Mesothelial cell of epicardium (in vitro differentiated cells): ENCODE measurements at places on chromosomes 4 and X.
A peak's percentile ranks its signal among the peaks of the same experiment; 100 is the strongest.

GRCh38 chr4:56370377-56370776 is 16.9 kb downstream of the AASDH start:
- no peak overlapping the region for H3K4me3 ChIP-seq
- no peak for DNase-seq
- H3K36me3 ChIP-seq: peaks cover 31% of the 10 kb centered on the region
- H3K27ac ChIP-seq: no peak overlapping the region

GRCh38 chr4:92339676-92340075 is 35.9 kb downstream of the GRID2 start:
- no peak overlapping the region for H3K4me3 ChIP-seq
- DNase-seq: no peak
- no peaks in the 10 kb centered on the region for H3K36me3 ChIP-seq
- H3K27me3 ChIP-seq: no peaks in the 10 kb centered on the region
- no peak overlapping the region for H3K27ac ChIP-seq
- peaks cover 8% of the 10 kb centered on the region for H3K4me1 ChIP-seq

GRCh38 chrX:118548841-118549240 is 53.2 kb downstream of the DOCK11 start:
- H3K27ac ChIP-seq: no peak overlapping the region
- H3K27me3 ChIP-seq: no peaks in the 10 kb centered on the region

DNA sequence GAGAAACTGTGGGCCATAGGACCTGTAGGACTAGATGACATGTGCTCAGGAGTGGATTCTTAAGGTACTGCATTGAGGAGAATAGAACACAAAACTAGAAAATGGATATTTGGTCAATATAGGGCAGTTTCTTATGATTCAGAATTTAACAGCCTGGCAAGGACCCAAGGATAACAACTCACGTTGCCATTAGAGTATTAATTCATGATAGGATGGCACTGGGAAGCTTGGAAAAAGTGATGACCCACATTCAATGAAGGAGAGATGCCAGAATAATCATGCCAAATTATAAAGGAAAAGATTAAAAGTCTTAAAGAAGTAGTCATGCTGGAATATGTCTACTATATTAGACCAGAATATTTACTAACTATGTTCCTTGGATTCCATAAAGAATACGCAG is 594.5 kb downstream of the ANKRD50 start:
- no peak overlapping the region for H3K4me3 ChIP-seq
- no peak for DNase-seq
- H3K4me1 ChIP-seq: peaks cover 51% of the 10 kb centered on the region
- no peaks in the 10 kb centered on the region for H3K27me3 ChIP-seq

DNA sequence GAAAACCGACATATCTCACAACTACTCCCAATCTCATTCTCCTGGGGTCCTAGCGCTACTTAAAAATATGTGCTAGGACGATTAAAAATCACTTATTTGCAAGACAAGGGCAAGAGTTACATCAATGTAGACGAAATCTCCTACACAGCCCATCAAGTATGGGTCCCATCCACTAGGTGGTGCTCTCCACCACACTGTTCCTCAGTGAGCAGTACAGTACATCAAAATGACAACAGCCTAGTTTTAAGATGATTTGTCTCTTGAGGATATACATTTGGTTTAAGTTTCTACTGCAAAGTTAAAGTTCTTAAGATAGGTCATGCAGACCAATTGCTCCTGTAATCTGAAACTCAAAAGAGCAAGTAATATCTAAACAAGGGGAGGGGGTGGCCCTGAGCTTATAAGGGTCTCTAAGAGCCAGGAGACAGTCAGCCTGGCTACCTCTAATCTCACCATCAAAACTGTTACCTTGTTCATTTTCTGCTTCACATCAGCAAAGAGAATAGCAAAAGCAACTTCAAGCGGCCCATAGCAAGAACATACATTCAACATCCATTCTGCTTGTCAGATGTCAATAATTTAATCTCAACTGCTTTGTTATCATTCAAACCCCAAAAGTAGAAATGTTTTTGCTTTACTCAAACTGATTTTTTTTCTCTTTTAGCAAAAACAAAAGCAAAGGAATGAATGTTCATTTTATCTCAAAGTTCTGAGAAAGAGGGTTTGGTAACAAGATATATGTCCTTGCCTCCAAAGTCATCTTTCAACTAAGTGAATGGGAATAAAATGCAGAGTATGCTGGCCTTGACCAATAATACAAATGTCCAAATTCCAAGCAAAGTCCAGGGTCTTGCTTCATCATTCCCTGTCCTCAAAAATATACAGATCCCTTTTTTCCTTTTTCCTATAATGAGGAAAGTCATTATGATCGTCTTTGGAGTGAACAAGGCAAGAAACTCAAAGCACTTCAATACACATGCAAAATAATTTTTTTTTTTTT is 53.1 kb downstream of the STX18 start:
- no peaks in the 10 kb centered on the region for H3K36me3 ChIP-seq
- H3K27me3 ChIP-seq: no peaks in the 10 kb centered on the region
- peaks cover 22% of the 10 kb centered on the region for H3K4me1 ChIP-seq
- no peak overlapping the region for H3K4me3 ChIP-seq
- peak; percentile 25 for DNase-seq

DNA sequence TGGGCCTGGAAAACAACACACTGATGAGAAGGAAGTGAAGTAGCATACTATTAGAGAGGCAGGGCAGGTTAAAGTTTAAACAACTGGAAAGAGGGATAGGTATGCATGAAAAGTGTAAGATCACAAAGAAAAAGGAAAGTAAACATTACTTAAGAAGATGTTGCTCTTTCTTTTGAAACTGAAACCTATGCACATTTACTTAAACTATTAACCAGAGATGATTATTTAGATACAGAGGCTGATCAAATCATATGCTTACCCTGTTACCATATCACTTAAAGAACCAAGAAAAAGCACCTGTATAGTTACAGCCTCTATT is 37.8 kb downstream of the NAP1L5 start:
- H3K36me3 ChIP-seq: peaks cover 19% of the 10 kb centered on the region
- peaks cover 20% of the 10 kb centered on the region for H3K4me1 ChIP-seq
- no peak overlapping the region for H3K27ac ChIP-seq
- H3K4me3 ChIP-seq: no peak overlapping the region

GRCh38 chr4:52037689-52038102 is 403 bp downstream of the SGCB start:
- H3K27ac ChIP-seq: peak overlapping the region; percentile 87
- DNase-seq: peak; percentile 24
- peak overlapping the region; percentile 88 for H3K4me3 ChIP-seq
- H3K36me3 ChIP-seq: peaks cover 6% of the 10 kb centered on the region
- H3K27me3 ChIP-seq: peaks cover 20% of the 10 kb centered on the region

- H3K4me1 ChIP-seq: no peaks in the 10 kb centered on the region
- no peaks in the 10 kb centered on the region for H3K27me3 ChIP-seq
- H3K36me3 ChIP-seq: no peaks in the 10 kb centered on the region
- H3K27ac ChIP-seq: no peak overlapping the region
These were observed 886.9 kb downstream of the FAM133A start for GRCh38 chrX:94560930-94561329.

GRCh38 chr4:145482209-145483037 is 770 bp downstream of the SMAD1 start:
- H3K36me3 ChIP-seq: no peaks in the 10 kb centered on the region
- no peaks in the 10 kb centered on the region for H3K27me3 ChIP-seq
- peaks cover 22% of the 10 kb centered on the region for H3K4me1 ChIP-seq
- no peak overlapping the region for H3K27ac ChIP-seq

GRCh38 chr4:73139991-73140390 is 70.5 kb upstream of the COX18 start:
- H3K36me3 ChIP-seq: peaks cover 19% of the 10 kb centered on the region
- no peak for DNase-seq
- H3K4me1 ChIP-seq: no peaks in the 10 kb centered on the region

GRCh38 chr4:158826057-158826456 is 57.2 kb downstream of the FNIP2 start:
- no peak overlapping the region for H3K4me3 ChIP-seq
- no peak for DNase-seq
- no peaks in the 10 kb centered on the region for H3K27me3 ChIP-seq
- peaks cover 48% of the 10 kb centered on the region for H3K4me1 ChIP-seq

DNA sequence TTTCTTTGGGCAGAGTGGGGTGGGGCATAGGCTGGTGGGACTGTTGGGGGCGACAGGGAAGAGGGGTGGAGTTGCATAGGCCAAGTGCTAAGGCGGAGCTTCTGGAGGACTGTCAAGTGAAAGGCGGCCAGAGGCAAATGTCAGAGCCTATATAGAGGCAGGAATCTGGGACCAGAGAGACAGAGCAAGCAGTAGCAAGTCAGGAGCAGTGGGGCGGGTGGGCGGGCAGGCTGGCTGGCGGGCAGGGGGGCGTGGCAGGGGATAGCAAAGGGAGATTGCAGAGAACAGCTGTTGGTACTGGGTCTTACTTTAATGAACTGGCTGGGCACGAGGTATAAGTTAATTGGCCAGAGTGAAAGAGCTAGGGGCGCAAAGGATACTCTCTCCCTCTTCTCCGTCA is 89.8 kb downstream of the RTL9 start:
- peaks cover 65% of the 10 kb centered on the region for H3K27me3 ChIP-seq
- H3K27ac ChIP-seq: no peak overlapping the region
- peaks cover 18% of the 10 kb centered on the region for H3K4me1 ChIP-seq
- H3K36me3 ChIP-seq: no peaks in the 10 kb centered on the region
- no peak for DNase-seq
- H3K4me3 ChIP-seq: no peak overlapping the region

GRCh38 chr4:41385481-41385880 is 128.8 kb downstream of the UCHL1 start:
- DNase-seq: no peak
- peak overlapping the region; percentile 22 for H3K27ac ChIP-seq
- H3K27me3 ChIP-seq: no peaks in the 10 kb centered on the region

- no peak for DNase-seq
- no peaks in the 10 kb centered on the region for H3K4me1 ChIP-seq
- no peaks in the 10 kb centered on the region for H3K36me3 ChIP-seq
- no peak overlapping the region for H3K27ac ChIP-seq
These were observed 16.5 kb downstream of the CXCL1 start for GRCh38 chr4:73885574-73886267.

DNA sequence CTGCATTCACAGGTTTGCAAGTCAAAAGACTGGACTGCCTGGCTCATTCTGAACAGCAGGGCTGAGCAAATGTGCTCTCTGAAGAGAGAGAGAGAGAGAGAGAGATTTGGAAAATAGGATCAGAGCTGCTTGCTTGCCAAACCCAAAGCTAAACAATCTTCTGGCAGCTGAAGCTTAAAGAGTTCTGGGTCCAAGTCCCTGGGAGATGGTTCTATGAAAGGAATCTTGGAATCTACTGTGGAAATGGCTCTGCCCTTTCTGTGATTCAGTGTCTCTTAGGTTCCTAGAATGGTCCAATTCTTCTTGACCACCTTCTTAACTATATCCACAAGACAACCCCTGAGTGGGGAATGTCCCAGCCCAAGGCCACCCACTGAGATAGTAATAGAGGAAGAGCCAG is 66.1 kb upstream of the EFNB1 start:
- no peak for DNase-seq
- peaks cover 18% of the 10 kb centered on the region for H3K27me3 ChIP-seq
- no peaks in the 10 kb centered on the region for H3K4me1 ChIP-seq
- no peak overlapping the region for H3K27ac ChIP-seq
- H3K36me3 ChIP-seq: no peaks in the 10 kb centered on the region

GRCh38 chr4:71494539-71494938 is 155.7 kb downstream of the SLC4A4 start:
- peaks cover 24% of the 10 kb centered on the region for H3K4me1 ChIP-seq
- no peak for DNase-seq
- H3K36me3 ChIP-seq: no peaks in the 10 kb centered on the region
- no peak overlapping the region for H3K4me3 ChIP-seq
- no peak overlapping the region for H3K27ac ChIP-seq
- no peaks in the 10 kb centered on the region for H3K27me3 ChIP-seq

DNA sequence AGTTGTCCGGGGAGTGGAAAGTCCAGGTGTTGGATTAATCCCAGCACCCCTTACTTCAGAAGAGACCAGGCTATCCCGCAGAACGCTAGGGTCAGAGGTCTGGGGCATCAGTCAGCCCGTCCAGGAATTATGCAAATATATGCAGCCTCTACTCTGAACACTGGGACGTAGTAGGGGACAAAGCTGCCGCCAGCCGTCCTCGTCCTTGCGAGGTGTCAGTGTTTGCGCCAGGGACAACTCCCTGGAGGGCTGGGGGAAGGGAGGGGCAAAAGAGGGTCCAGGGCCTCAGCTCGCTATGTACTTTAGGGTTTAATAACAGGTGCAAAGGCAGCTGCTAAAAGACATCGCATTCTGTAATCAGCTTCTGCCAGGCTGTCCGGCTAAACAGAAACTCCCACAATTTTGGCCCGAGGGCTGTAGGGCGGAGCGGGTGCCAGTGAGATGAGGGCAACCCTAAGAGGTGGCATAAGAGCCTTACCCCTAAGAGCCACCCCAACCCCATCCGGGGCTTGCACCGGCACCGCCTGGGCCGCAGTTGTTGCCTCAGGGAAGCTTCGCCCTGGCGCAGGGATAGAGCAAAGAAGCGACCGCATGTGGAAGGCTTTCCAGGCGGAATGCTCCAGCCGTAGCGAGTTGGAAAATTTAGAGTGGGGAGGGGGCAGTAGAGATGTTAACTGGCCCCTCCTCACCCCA is 8.4 kb downstream of the HAND2 start:
- H3K36me3 ChIP-seq: peaks cover 1% of the 10 kb centered on the region
- peak overlapping the region; percentile 97 for H3K27ac ChIP-seq

DNA sequence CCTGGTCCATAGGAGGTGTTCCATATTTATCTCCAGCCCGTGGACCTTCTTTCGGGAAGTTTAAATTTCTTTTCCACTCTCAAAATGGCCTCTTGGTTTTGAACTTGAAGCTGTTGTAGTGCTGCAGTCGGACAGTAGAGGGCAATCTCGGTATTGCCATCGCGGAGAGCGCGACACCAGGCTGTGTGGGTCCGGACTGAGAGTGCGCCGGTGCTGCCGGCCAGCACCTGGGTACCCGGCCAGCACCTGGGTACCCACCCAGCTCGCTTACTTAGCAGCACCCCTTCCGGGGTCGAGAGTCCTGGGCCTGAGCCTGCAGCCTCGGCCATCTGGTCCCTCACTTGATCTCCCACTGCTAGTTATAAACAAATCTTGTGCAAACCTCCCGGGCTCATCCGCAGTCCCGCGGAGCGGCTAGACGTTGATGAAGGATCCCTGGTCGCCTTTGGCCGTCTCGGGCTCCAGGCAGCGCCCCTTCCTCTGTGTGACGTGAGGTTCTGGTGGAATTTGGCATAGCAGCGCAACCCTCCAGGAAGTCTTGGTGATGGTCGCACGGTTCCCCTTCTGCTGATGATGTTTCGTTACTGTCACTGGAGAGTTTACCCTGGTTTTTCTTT is 18.0 kb downstream of the FAM9A start:
- H3K27ac ChIP-seq: no peak overlapping the region

DNA sequence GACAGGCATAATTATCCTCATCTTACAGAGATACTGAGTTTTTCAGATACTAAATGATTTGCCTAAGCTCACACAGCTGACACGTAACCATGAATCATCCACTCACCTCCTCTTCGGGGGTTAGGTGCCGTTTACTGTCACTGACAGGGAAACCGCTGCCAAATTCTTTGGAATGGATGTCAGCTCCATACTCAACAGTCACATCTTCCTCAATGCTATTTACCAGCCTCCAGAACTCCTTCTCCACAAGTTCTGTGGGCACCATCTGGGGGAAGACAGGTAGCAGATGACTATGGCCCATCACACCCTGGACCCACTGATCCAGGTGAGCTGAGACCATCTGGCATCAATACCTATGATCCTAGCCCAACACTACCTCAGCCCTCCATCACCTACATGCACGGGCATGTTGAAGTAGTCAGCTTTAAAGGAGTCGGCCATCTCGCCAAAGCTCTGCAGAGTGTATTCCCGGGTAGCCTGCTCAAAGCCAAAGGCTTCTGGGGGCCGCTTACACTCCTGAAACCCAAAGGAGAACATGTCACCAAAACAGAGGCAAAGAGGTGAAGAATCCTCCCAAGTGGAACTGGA is 13.5 kb downstream of the KDM5C start:
- H3K27me3 ChIP-seq: no peaks in the 10 kb centered on the region
- peaks cover 28% of the 10 kb centered on the region for H3K36me3 ChIP-seq
- no peak for DNase-seq
- no peak overlapping the region for H3K4me3 ChIP-seq
